ENCODE measurements at places on chromosomes 7 and 10.

- no peak for DNase-seq
These were observed 747.3 kb upstream of the CELF2 start for GRCh38 chr10:10270126-10271050.

DNA sequence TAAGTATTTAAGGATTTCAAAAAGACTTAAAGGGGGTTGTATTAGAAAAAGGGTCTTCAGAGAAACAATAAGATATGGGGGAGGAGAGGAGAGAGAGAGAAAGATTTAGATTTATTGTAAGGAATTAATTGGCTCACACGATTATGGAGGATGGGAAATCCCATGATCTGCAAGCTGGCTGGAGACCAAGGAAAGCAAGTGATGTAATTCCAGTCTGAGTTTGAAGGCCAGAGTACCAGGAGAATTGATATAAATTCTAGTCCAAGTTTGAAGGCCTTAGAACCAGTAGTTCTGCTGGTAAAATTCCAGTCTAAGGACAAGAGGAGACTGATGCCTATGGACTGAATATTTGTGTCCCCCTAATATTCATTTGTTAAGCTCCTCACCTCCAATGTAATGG is 20.6 kb upstream of the SLC13A1 start:
- DNase-seq, result no peak

DNA sequence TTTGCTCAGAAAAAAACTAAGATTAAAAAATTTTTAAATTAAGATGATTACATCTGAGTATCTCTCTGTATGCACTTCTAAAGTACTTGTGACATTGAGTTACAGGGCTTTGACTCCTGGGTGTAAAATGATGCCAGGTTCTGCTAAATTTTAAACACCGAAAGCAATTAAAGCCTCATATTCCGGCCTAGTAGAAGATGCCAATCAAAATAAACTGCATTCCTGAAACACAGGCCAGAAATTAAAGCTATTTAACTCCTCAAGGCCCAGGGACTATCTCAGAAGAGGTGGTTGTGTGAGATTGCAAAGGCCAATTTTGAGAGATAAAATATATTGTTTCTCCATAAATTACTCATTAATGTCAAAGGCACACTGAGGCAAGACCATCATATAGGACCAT is 388.3 kb downstream of the KIF20B start:
- DNase-seq, result no peak

DNA sequence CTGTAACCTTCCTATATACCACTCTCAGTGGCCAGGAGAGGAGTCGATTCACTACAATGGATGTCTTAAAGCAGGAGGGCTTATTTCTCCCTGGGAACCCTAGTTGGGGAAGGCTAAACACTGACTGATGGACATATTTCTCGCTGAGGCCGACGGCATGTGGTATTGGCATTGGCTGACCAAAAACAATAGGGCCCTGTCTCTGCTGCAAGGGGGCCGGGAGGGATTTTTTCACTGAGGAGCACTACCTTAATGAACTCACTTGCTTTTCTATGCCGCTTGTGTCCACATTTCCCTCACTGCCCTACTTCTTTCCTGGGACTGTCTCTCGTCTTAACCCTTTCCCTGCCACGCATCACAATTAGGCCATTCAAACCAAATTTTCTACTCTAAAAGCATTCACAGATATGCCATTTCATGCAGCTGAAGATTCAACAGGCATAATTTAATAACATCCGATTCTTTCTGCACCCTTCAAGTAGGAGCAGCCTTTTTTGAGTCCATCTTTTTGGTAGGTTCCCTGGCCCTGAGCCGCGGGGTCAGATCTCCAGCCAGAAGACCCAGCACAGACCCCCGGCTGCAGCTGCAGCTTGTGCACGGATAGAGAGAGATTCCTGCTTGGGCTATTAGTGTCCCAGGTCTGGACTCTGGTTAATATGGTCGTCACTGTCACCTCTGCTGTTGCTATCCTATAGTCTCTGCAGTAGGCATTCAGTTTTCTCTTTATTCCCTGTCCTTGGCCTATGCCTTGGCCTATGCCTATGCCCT is 118.7 kb downstream of the HIPK2 start:
- DNase-seq, result no peak

GRCh38 chr7:779480-779879 is 52.4 kb upstream of the PRKAR1B start:
- no peak for DNase-seq

- no peak for DNase-seq
These were observed at the start of gene SOSTDC1 for GRCh38 chr7:16465469-16466361. SOSTDC1 (minus strand) TSS chr7:16465738; CDS start chr7:16465668, 70 bp downstream.

- DNase-seq, result no peak
These were observed 4.0 kb downstream of the PDAP1 start for GRCh38 chr7:99404235-99404976.
